Activated naive CD8-positive, alpha-beta T cell treated with anti-CD3 and anti-CD28 coated beads, Interleukin-2, amount 50 U/mL, for 16 hours (primary cell): ENCODE measurements at places on chromosomes 7 and 10.

- DNase-seq, result no peak
Observed at GRCh38 chr10:101812606-101813005, 5.6 kb downstream of the OGA start.

- DNase-seq, result no peak
Observed at GRCh38 chr7:8201846-8202441, 60.0 kb downstream of the ICA1 start.

GRCh38 chr10:89241486-89242344, 9.9 kb downstream of the LIPA start:
- no peak for DNase-seq

DNA sequence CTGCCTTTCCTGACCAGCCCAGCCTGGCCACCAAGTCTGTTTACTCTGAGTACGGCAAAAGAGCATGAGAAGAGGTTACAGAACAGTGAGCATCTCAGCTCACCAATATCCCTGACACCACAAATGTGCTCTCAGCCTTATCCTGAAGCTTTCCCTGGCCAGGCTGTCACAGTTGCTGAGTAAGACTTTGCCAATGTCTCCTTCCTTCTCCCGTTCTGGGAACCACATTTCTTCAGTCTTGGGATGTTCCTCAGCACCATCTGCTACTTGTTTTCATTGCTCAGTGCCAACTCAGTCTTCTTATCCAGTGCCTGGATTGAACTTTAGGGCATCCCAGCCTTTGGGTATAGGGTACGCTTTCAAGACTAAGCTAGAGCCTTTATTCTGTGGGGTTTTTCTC, 7.1 kb upstream of the KCNIP2 start:
- DNase-seq, result no peak

GRCh38 chr7:133095119-133095671, 13.3 kb upstream of the CHCHD3 start:
- DNase-seq, result no peak

GRCh38 chr10:97427571-97428179, 1.7 kb downstream of the PGAM1 start:
- DNase-seq, result no peak

DNA sequence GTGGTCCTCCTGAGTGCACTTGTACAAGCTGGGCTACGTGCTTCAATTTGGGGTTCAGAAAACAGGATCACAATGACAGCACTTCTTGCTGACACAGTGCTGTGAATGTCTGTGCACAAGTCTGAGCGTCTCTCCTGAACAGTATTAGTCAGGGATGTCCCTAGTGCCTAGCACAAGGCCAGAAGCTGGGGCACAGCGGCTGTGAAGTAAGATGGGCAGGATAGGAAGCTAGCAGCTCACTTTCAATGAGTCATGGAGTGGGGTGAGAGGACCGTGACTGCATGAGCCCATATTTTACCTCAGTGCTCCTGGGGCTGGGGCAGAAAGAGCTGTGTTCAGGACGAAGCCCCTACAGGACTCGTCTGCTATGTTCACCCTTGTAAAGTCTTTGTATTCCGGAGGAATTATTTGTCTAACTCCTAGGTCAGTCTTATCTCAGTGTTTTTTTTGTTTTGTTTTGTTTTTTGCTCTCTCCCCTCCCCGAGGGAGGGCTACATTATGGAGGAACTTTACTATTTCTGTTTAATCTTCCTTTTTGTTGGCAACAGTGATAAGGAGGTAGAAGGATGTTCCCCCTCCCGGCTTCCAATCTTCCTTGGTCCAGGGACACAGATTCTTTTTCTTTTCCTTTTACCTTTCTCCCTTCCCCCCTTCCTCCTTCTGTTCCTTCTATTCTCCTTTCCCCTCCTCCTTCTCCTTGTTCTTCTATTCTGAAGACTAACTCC, 2.8 kb upstream of the LRMDA start:
- no peak for DNase-seq

- no peak for DNase-seq
Observed at GRCh38 chr10:6593241-6593671, 13.2 kb upstream of the PRKCQ start.

- DNase-seq, result no peak
Observed at GRCh38 chr7:556837-557557, 37.4 kb upstream of the PDGFA start.

- DNase-seq, result no peak
Observed at GRCh38 chr7:48876087-48876486, 48.3 kb upstream of the CDC14C start.

DNA sequence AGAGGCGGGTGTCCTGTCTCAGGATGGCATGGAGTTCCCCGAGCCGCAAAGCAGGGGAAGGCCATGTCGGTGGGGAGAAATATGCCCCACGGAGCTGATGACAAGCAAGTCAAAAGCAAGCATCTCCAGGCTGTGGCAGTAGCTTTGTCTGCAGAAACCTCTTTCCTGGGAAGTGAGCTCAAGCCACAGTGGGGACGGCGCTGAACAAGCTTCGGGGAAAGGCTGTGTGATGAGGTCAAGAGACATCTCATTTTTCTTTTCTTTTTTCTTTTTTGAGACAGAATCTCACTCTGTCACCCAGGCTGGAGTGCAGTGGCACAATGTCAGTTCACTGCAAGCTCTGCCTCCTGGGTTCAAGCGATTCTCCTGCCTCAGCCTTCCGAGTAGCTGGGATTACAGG, 62.6 kb downstream of the ELFN1 start:
- no peak for DNase-seq

DNA sequence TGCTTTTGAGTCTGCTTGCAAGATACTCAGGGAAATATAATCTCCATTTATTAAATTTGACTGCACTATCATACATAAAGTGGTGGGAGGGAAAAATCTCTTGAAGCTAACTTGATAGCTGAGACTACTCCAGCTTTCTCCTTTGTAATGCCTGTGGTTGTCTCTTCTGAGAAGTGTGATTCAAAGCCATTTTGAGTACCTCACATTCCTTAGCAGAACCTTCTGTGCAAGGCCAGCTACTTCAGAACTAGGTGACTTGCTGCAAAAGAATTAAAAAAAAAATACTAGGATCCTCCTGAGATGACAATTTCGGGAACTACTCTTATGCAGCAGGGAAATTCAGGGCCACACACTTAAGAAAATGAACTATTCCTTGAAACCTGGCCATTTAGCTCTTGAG, 294.8 kb downstream of the MDFIC start:
- no peak for DNase-seq

- no peak for DNase-seq
Observed at GRCh38 chr10:110824660-110825059, 47.1 kb upstream of the PDCD4 start.

GRCh38 chr10:70856454-70856853, 31.9 kb downstream of the PCBD1 start:
- DNase-seq, result no peak

DNA sequence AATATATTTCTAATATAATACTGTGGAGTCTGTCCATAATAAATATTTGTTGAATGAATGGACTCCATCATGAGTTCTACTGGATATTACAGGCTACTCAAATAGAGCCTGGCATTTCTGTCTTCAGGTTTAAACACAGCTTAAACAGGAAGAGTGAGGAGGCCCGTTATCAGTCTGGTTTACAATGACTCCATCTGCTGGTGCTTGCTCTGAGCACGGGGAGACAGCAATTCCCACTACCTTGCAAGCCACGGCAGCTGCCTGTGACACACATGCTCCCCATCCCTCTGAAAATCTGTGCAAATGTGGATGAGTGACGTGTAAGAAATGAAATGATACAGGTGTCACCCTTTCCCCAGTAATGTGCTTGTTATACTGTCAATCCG, 293.5 kb upstream of the IMMP2L start:
- DNase-seq, result no peak

- no peak for DNase-seq
Observed at GRCh38 chr7:127287133-127287532, 34.4 kb upstream of the GRM8 start.

DNA sequence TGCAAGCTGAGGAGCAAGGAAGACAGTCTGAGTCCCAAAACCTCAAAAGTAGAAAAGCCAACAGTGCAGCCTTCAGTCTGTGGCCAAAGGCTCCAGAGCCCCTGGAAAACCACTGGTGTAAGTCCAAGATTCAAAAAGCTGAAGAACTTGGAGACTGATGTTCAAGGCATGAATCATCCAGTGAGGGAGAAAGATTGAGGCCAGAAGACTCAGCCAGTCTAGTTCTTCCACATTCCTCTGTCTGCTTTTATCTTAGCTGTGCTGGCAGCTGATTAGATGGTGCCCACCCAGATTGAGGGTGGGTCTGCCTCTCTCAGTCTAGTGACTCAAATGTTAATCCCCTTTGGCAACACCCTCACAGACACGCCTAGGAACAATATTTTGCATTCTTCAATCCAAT, 20.1 kb upstream of the MDFIC start:
- DNase-seq, result no peak

DNA sequence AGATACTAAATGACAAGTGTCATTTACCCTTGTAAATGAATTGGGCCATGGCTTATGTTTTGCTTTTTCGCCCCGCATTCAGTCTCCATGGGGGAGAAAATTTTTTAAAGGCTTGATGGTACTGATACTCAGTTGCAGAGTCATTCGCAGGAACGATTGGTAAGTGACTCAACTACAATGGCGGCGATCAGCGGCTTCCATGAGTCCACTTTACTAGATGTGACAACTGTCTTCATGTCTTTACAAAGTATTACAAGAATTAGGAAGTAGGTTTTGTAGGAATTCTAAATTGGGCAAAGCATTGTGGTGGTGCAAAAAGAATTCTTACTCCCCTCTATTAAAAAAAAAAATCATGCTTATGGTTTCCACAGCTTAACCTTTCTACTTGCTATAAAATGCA, 108.8 kb upstream of the ZEB1 start:
- no peak for DNase-seq

GRCh38 chr10:91556691-91557566, 75.9 kb downstream of the PPP1R3C start:
- no peak for DNase-seq

- no peak for DNase-seq
Observed at GRCh38 chr7:4069268-4070095, 612.6 kb upstream of the FOXK1 start.

- DNase-seq, result no peak
Observed at GRCh38 chr7:12814107-12814506, 126.7 kb downstream of the ARL4A start.

DNA sequence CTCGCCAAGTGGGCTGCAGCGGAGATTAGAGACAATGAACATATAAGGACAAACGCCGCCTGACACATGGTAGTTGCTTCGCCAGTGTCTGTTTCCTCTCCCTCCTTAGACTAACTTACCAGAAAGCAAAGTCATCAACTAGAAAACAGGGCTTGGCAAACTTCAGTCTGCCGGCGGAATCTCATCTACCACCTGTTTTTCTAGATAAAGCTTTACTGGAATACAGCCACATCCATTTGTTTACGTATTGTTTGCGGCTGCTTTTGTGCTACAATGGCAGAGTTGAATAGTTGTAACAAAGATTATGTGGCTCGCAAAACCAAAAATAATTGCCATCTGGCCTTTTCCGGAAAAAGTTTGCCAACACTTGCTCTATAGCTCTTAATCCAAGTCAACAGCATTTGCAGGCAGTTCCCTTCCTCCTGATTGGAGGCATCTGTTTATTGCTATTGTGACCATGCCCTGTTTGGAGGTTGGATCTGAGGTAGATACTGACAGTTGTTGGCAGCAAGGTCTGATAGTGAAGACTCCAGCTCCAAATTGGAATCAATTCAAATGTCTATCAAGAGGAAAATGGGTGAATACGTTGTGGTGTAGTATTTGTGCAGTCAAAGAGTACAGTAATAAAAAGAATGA, 260.6 kb downstream of the POU6F2 start:
- DNase-seq, result no peak

DNA sequence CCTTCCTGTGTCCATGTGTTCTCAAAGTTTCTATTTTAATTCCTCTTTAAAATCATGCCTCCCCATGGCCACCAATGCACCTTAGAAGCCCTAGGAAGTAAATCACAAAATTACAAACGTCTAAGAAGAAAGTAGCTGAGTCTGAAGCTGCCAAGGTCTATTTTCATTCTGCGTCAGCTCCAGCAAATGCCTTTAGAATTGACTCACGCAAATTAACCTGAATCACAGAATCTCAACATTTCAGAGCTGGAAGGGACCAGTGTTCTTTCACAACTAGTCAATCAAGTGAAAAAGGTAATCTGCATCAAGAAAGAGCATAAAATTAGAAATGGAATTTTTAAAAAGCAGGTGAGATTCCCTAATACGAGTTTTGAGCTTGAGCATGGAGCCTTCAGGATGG, 1017.6 kb downstream of the SORCS3 start:
- no peak for DNase-seq

GRCh38 chr10:24115403-24115802, 93.5 kb upstream of the KIAA1217 start:
- no peak for DNase-seq

DNA sequence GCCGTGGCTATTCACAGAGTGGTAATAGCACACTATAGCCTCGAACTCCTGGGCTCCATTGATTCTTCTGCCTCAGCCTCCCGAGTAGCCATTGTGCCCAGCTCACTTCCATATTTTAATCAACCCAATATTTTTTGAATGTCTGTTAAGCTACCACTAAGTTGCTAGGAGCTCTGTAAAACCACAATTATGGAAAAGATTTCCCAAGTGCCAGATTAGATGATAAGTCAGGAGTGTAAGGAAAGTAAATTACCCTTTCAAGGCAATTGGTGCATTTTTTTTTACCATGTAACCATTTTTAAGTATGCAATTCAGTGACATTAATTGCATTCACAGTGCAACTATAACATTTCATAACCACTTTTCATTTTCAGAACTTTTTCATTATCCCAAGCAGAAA, 87.5 kb upstream of the GATAD1 start:
- no peak for DNase-seq

DNA sequence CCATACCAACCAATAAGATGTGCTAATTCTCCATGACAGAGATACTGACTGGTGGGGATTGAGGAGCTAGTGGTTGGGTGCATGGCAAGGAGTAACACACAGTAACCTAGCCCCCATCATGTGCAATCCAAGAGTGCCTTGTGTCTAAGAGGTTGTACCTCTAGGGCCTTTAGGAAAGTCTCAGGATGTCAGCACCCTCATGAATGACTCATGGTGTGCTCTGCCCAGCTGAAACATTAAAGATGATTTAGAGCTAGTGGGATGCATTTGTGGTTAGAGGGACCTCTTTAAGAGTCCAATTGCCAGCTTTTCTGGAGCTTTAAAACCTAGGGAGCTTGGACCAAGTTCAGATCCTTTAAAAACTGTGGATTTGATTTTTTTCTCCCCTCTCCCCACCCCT, 181.1 kb downstream of the HERPUD2 start:
- no peak for DNase-seq

DNA sequence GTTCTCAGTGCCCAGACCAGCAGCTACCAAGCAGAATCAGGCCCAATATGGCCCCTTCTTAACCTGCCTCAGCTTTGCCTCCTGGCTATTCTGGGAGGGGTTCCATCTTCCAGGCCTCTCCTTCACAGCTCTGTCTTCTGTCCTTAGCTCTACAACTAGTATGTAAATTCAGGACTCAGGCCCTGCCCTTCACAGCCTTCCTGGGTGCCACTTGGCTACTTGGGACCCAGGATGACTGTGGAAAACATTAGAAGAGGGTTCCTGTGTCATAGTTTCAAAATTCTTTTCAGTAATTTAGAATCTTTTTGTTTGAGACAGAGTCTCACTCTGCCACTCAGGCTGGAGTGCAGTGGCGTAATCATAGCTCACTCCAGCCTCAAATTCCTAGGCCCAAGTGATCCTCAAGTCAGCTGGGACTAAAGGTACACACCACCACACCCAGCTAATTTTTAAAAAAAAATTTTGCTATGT, 33.2 kb upstream of the PAPSS2 start:
- no peak for DNase-seq
